ENCODE measurements at places on chromosomes 3 and 15.

DNA sequence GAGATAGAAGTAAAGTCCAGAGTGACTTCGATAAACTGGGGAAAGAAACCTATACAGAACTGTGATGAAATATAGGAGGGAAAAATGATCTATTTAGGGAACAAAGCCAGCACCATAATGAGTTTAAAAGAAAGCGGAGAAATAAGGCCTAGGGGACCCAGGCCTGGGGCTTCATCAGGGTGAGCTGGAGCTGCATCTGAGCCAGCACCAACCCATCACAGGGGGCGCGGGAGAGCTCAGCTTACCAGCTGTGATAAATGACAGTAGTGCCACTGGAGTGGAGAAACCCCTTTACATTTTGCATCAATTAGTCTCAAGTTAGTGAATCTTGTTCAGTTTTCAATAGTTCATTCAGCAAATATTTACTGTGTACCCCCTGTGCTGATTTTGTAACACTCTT lies 21.3 kb downstream of the PODXL2 start:
- no peak for DNase-seq

- DNase-seq = no peak
Observed at GRCh38 chr3:45562027-45562426, 32.5 kb upstream of the LIMD1 start.

DNA sequence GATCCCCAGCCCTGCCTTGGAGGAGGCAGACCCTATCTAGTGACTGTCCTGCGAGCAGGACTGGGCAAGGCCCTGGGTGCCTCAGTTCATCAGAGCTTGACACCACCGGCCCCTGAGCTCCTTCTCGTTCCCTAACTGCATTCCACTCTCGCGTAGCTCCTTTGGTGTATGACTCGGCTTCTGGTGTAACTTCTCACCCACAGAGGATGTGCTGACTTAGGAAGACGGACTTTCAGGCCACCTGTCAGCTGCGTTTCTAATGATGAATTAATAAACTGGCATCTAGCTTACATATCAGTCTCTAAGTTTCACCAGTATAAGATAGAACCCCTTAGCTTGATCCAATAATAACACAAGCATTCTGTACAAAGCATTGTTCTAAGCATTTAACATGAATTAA lies 17.5 kb downstream of the ABCF3 start:
- DNase-seq = no peak

- DNase-seq = no peak
Observed at GRCh38 chr3:146948186-146948585, 343.0 kb upstream of the PLSCR5 start.

GRCh38 chr3:160078533-160078932 lies 89.9 kb downstream of the IL12A start:
- no peak for DNase-seq

- no peak for DNase-seq
Observed at GRCh38 chr15:57522148-57522547, 69.6 kb upstream of the MYZAP start.

DNA sequence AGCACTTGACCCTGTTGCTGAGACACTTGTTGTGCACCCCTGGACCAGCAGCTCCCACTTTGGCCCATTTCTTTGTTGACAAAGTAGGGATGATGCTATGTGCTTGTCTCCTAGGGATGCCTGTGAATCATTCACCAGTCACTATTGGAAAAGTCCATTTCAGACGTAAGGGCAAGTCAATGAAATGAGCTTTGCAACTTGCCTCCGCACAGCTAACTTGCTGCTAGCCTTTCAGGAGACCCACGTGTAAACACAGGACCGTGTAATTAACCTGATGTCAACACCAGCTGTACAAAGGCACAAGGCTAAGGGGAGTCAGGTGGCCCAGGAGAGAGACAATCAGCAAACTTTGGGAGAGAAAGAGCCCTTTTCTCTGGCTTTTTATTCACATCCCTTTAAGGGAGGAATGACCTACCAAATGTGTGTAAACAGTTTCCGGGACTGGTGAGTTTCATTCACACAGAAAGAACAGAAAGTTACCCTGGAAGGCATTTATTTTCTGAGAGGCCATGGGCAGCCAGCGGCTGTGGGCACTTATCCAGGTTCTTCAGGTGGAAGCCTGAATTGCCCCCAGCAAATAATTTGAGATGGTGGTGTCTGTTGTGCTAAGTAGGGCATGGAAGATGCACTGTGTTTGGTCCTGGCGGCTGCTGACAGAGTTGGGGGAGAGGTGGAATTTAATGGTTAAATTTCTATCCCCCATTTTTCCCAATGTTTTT lies 54.0 kb downstream of the TIPARP start:
- DNase-seq = no peak

- peak; percentile 49 for DNase-seq
Observed at GRCh38 chr15:61916104-61916503, 144.1 kb downstream of the VPS13C start.

- no peak for DNase-seq
Observed at GRCh38 chr3:151841801-151842200, 27.9 kb downstream of the AADAC start.

DNA sequence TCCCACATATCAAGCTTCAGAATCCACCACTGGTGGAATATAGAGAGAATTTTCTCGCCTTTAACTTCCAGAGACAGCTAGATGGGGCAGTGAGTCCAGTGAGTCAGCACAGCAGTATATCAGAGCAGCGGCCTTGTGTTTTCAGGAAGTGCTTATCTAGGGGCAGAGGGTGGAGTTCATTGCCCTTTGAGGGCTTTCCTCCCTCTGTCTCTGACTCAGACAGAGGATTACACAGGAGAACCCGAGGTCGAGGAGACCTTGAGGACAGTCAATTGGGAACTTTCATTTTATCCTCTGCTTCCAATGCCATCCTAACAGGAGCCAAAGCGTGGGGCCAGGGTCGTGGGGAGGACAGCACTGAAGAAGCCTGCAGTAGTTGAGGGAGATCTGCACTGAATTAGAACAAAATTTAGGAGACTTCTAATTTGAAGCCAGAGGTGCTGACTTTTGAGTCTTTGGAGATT lies 109.6 kb upstream of the UMPS start:
- DNase-seq = no peak

DNA sequence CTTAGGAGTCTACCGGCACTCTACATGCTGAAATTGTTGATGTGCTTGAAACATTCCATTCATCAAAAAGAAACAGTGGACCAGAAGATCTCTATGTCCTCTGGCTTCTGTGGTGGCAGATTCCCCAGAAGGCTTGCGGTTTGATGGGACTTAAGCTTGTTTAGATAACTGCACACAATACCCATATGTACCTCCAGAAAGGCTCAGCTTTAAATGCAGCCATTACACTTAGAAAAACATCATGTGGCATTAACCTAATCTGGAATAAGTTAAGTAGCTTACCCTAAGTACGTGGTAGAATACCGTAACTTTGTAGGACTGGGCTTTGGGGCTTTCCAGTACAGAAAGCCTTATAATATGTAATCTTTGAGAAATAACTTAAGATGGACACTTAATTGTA lies 187.3 kb downstream of the RBMS3 start:
- DNase-seq = no peak

DNA sequence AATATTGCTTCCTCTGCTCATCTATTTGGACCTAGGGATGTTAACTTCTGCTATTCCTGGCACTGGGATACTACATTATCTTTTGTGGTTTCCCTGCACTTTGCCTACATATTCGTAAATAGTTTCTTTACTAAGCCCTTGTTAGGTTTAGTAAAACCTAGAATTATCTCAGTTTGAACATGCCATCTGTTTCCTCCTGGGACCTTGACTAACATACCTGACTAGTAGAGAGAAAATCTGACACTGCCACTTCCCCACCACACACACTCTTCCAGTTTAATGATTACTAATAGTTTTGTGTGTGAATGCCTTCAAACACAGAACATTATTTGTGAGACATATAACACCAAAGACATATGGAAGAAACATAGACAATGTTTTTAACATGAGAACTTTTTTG lies 28.2 kb upstream of the SOX2 start:
- no peak for DNase-seq

GRCh38 chr3:127461286-127461910 lies 129.1 kb downstream of the TPRA1 start:
- DNase-seq = no peak

GRCh38 chr3:30657914-30658313 lies 51.5 kb downstream of the TGFBR2 start:
- no peak for DNase-seq

- no peak for DNase-seq
Observed at GRCh38 chr3:15440891-15441290, 13.5 kb downstream of the EAF1 start.

DNA sequence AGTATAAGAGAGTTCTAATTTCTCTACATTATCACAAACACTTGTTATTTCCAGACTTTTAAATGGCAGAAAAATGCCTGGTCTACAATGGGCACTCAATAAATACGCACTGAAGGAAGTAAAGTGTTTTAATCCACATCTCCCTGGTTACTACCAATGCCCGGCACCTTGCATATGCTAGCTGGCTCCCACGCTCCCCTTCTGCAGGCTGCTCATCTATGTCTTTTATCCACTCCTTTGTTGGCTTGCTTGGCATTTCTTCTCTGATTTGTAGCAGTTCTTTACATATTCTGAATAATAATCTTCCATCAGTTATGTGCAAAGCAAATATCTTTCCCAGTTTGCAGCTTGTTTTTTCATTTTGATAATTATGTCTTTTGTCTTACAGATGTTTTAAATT lies 74.6 kb upstream of the PRR23E start:
- no peak for DNase-seq

GRCh38 chr15:94269954-94270353 lies 38.6 kb downstream of the MCTP2 start:
- no peak for DNase-seq

- peak; percentile 27 for DNase-seq
Observed at GRCh38 chr3:46488735-46489361, 8.9 kb upstream of the RTP3 start.

- no peak for DNase-seq
Observed at GRCh38 chr15:20295238-20295811, 246.3 kb downstream of the GOLGA6L6 start.

- DNase-seq = no peak
Observed at GRCh38 chr3:16311960-16312451, 47.0 kb downstream of the OXNAD1 start.

- DNase-seq = no peak
Observed at GRCh38 chr15:97545799-97546198, 414.7 kb upstream of the ARRDC4 start.

GRCh38 chr3:150094150-150094933 lies 123.6 kb upstream of the PFN2 start:
- no peak for DNase-seq

Data from GM04503 (cell line).